COLO829 (cell line): ENCODE measurements at places on chromosomes 2 and 18.

GRCh38 chr2:162629085-162629484 lies 209.5 kb downstream of the KCNH7 start:
- no peak for DNase-seq

DNA sequence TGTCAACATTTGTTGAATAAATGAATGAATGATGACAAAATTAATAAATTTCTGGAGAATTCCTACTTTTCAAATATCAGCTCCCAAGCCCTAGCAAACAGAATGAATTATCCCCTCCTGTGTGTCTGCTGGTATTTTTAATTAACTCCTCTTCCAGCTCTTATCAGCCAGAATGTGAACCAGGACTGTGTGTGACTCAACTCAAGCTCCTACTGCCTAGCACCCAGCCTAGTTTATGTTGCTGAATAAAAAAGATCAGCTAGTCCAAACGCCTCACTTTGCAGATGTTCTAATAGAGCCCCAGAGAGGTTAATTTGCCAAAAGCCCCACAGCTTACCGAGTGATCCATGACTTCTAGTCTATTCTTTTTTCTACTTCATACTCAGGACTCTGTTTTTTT lies 50.3 kb downstream of the RABL2A start:
- DNase-seq = no peak

DNA sequence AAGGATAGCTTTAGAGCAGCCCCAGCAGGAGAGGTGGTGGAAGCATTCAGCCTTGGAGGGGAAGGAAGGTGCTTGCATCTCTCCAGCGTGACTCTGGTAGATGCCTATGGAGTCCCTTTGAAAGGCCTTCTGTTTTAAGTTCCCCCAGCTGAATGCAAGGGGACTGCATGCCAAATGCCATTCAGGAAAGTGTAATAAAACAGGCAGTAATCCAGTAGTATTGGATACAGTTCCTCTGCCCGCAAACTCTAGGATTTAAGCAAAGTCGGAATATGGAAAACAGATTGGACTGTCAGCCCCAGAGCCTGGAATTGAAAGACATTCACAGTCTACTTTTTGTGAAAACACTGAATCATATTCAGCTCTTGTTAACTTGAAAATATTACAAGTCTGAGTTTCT lies 125.2 kb upstream of the GAREM1 start:
- no peak for DNase-seq

DNA sequence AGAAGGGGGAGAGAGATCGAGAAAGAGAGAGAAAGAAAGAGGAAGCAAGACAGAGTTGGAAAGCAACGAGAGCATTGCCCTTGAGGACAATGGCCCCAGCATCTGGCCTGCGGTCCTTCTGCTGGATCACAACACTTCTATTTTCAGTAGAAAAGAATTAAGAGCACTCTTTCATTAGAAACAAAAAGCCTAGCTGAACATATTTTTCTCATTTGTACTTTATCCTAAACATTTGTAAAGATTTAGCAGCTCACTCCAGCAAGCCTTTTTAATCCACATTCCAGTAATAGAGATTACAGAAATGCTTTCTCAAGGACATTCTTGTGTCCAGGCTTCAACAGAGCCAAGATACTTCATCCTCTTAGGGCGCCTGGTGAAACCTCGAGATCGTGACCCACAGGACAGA lies 31.6 kb upstream of the AFF3 start:
- no peak for DNase-seq

DNA sequence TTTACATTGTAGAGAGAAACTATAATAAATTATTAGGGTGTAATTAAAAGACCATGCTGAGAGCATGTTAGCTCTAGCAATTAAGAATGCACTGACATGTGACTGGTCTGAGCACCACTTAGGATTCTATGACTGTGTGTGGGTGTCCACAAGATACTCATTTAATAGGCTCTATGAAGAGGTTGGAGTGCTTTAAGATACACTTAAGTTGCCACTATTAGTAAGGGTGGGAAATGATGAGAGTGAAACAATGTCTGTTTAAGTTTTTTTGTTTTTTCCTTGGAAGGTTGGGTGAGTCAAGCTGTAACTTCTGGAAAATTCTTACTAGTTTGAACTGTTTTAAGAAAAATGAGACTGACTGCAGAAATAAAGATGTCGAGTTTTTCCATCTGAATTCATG lies 1.8 kb upstream of the FAP start:
- DNase-seq = no peak

GRCh38 chr2:151611351-151611750 lies 122.9 kb downstream of the NEB start:
- DNase-seq = no peak

- DNase-seq = no peak
Observed at GRCh38 chr2:85376291-85377065, 21.9 kb downstream of the ELMOD3 start.

- peak; percentile 50 for DNase-seq
Observed at GRCh38 chr18:75478996-75479880, 51.7 kb upstream of the SMIM21 start.

- DNase-seq = no peak
Observed at GRCh38 chr2:6877402-6878304, at the start of gene RSAD2. Gene RSAD2, plus strand, starts transcription at chr2:6877777. Its CDS starts 24 bp downstream, at chr2:6877801.

DNA sequence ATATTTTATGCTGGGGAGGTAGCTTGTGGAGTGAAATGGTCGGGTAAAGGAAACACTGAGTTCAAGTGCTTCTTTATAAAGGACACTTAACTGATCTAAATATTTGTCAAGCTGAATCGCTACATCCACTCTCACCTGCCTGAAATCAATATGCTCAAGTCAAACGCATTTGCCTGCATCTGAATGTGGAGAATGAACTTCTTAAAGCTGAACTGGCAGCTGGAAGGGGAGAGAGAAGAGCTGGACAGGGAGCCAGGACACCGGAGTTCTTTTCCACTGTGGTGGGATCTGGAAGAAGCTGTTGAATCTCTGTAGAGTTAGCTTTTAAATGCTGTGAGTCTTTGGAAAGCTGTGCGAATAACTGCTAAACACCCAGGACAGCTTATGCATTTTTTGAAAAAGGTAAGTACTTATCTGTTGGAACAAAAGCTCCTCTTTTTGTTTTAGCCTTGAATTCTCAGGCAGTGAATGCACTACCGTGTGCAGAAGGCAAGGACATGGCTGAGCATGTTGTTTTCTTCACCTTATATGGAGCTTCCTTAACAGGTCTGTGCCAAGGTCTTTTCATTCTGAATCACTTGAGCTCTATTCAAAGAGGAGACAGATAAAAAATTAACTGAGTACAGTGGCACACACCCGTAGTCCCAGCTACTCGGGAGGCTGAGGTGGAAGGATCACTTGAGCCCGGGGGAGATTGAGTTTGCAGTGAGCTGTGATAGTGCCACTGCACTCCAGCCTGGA lies 74.2 kb upstream of the KLF7 start:
- DNase-seq = no peak

DNA sequence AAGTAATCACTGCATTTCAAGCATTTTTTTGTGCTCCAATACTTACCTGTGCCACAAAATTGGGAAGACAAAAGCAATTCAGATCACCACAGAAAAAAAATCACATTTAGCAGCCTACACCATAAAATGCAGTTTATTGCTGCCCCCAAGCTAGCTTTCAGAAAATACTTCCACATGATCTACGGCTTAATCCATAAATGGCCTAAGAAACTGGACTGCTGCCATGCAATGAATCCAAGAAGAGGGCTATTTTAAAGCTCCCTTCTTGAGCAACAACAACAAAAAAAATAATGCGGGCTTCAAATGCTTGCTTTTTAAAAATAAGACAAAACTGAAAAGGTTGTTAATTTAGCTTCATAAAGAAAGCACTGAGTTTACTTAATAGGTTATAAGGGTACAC lies 272.3 kb downstream of the RAD51AP2 start:
- no peak for DNase-seq

DNA sequence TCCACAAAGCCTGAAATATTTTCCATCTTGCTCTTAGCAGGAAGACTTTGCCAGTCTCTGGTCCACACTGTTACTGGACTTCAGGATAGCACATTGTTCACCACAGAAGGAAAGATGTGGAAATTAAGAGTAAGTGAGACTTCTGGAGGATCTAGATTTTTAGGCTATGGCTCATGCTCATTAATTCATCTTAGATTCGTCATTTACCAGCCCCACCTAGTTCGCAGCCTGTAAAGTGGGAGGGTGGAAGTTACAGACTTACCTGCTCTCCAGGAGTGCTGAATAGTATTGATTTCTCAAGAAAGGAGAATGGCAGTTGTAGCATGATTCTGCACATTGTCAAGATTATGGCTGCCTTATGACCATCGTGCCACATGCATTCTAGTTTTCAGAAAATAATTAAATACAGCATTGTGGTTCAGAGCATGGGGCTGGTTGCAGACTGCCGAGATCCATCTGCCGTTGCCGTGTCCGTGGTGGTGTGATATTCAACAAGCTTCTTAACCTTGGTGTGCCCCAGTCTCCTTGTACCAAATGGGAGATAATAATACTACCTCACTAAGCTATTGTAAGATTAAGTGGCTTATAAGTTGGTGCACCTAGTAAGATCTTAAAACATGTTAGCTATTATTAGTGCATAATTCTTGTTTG lies 56.8 kb downstream of the RNF144A start:
- no peak for DNase-seq

DNA sequence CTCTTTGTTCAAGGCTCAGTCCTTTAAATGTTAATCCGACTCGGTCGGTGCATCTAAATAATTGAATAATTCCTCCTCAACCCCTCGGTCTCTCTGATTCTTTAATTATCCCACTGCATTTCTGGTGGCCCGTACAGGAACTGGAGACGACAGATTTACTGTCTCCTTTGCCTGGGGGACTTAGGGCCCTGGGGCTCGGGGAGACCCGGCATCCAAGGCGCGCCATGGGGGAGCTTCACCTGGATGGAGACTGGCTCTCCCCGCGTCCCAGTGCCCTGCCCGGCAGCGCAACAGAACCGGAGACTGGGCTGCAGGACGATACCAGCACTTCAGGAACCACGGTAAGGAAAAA lies 47.7 kb upstream of the SELENOI start:
- no peak for DNase-seq

- DNase-seq = peak; percentile 98
Observed at GRCh38 chr2:9178904-9179571, 27.6 kb upstream of the ASAP2 start.

GRCh38 chr2:104864280-104865095 lies 10.6 kb downstream of the POU3F3 start:
- no peak for DNase-seq

DNA sequence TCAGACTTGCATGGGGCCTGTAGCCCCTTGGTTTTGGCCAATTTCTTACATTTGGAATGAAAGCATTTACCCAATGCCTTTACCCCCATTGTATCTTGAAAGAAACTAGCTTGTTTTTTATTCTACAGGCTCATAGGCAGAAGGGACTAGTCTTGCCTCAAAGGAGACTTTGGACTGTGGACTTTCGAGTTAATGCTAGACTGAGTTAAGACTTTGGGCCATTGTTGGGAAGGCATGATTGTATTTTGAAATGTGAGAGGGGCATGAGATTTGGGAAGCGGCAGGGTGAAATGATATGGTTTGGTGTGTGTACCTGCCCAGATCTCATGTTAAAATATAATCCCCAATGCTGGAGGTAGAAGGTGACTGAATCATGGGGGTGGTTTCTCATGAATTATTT lies 13.4 kb upstream of the WDR75 start:
- no peak for DNase-seq
